Fibroblast of mammary gland (primary cell): ENCODE measurements at places on chromosomes 1 and 21.

- no peak for DNase-seq
These were observed 9.5 kb downstream of the XCL1 start for GRCh38 chr1:168585937-168586336.

DNA sequence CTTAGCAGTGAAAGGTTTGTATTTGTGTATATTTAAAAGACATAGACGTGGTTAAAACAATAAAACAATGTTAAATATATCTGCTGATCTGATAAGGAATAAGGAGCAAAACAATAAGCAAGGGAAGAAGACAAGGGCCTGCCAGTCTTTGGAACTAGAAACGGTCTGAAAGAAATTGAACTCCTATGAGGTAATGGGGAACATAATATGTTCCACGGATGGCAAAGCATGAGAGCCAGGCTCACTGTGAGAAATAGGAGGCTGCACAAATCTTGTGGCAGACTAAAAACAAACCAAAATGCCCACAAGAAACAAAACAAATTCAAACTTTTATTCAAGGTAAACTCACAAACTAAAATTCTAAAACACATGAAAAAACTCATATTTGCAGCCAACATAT lies 150.5 kb downstream of the NTMT2 start:
- no peak for DNase-seq

GRCh38 chr1:38608202-38608864 lies 251.2 kb downstream of the RRAGC start:
- DNase-seq: no peak

DNA sequence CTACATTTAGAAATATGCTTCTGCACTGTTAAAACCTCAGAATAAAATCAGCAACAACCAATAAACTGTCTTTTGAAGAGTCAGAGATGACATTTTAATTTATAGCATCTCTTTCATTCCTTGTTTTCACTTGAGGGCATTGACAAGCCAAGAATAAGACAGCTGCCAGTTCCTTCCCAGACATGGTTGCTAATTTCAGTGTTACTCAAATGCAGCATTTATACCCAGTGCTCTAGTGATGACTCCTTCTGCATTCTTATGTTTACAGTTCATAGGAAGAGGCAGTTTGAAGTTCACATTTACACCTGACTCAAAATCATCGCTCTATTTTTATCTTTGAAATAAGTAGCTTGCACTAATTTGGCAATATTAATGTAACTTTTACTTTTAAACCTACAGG lies 44.9 kb downstream of the PLA2G4A start:
- DNase-seq: no peak

DNA sequence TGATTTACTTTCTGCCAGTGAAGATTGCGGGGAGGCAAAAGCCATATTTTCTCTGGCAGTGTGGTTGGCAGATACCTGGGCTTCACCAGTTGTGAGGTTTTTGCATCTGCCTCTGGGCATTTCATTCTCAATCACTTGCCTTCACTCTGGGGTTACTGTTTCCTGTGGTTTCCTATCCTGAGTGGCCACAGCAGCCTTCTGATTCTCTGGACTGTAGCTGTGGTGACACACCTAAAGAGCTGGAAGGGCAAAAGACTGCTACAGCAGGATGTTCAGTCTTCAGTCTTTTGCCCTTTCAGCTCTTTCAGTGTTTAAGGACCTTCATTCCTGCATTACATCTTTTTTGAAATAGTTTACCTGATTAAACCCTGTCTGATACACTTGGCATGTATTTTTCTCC lies 50.5 kb upstream of the GPR52 start:
- DNase-seq: no peak

GRCh38 chr1:210384625-210385024 lies 55.9 kb downstream of the HHAT start:
- peak; percentile 69 for DNase-seq

GRCh38 chr1:2571348-2571747 lies 15.2 kb downstream of the TNFRSF14 start:
- DNase-seq: no peak

- DNase-seq: peak; percentile 86
These were observed 67.3 kb upstream of the AKT3 start for GRCh38 chr1:243917177-243917862.

- DNase-seq: peak; percentile 86
These were observed 241.6 kb downstream of the PTPRC start for GRCh38 chr1:198880397-198880796.

- DNase-seq: no peak
These were observed 29.9 kb upstream of the EDN2 start for GRCh38 chr1:41514381-41514780.

DNA sequence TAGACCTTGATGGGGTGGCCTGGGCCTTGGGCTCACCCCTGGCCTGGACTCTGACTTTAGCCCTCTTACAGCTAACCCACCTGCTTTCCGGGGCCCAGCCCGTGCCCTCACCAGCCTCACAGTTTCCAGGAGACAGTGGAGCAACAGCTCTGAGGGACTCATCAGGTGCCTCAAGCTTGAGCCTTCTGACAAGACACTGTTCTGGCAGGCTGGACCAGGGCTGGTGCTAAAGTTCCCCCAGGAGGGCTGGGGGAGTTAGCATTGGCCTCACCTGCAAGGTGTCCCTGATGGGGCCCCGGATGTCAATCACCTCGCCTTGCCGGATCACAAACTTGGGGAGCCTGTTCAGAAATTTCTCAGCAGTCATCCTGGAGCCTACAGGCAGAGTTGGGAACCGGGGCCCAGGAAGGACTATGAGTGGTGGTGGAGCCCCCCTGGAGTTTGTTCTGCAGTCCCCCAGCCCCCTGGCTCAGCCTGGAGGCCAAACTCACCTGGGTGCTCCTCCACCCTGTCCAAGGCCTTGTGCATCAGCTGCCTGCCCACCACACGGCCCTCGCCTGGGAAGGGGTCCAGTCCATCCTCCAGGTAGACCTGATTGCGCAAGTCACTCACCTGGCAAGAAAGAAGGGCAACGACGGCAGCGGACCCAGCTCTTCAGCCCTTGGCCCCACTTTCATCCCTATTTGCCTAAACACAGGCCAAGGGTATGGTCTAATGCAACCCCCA lies 4.1 kb downstream of the SH3BGRL3 start:
- no peak for DNase-seq

- DNase-seq: no peak
These were observed 14.7 kb downstream of the PRDM15 start for GRCh38 chr21:41864311-41865001.

GRCh38 chr1:223538981-223539380 lies 126.5 kb downstream of the CAPN8 start:
- no peak for DNase-seq

GRCh38 chr1:232218955-232219865 lies 410.7 kb downstream of the SIPA1L2 start:
- no peak for DNase-seq

GRCh38 chr1:6935911-6936690 lies 150.8 kb downstream of the CAMTA1 start:
- DNase-seq: no peak

DNA sequence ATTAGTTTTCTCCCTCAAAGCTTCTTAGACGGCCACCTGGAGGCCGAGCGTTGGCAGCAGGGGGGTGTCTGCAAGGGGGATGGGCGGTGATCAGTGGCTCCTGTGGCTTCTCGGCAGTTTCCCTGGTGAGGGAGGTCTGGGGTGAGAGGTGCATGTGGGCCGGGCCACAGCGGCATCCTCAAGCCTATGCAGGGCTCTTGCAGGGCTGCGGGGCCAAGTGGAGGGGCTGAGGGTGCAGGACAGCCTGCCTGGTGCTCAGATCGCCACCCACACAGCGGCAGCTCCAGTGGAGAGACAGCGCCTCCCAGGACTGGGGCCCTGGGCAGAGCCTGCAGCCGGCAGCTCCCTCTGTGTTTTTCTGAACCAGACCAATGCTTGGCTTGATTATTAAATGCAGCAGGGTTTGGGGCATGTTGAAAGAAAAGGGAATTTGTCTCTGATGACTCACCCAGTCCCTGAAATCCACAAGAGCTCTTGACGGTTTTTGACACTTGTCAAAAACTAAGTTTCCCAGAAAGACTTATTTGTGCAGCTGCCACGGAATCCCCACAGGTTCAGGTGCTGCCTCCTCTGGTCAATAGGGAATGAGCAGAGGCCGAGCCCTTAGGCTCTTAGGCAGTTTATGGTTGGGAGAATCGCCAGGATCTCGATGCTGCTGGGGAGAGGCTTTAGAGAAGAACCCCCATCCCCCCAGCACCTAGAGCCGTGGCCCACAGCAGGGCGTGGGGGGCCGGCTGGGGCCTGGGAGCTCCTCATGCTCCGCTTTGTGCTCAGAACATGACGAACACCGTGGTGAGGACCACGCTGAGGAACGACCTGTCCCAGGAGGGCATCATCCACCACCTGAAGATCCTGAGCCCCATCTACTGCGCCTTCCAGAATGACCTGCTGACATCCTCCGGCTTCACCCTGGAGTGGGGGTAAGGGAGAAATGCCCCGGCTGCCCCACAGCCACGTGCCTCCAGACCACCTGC lies 54.7 kb downstream of the UMODL1 start:
- DNase-seq: peak; percentile 64

DNA sequence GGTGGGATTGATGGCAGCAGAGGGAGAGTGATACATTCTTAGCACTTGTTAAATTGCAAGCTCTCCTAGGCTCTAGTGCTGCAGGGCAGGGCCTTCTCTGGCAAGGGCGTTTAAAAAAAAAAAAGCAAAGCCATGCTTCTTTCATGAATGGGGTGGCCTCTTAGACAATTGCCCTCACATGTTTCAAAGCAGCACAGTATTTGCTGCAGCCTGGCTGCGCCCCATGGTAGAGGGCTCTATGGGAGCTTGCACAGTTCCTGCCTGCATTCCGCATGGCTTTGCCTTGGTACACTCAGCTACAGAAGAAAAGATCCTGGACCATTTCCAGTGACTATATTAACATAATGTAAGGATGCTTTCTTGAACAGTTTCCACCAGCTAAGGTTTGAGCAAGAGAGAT lies 267.2 kb downstream of the ZNF648 start:
- no peak for DNase-seq

GRCh38 chr1:168825820-168826219 lies 96.8 kb upstream of the DPT start:
- DNase-seq: no peak

GRCh38 chr1:202728951-202729350 lies 18.7 kb upstream of the SYT2 start:
- DNase-seq: no peak

GRCh38 chr1:16145662-16146278 lies 10.1 kb downstream of the EPHA2 start:
- peak; percentile 89 for DNase-seq

- DNase-seq: peak; percentile 15
These were observed 44.7 kb downstream of the CDC42BPA start for GRCh38 chr1:227273557-227273956.

DNA sequence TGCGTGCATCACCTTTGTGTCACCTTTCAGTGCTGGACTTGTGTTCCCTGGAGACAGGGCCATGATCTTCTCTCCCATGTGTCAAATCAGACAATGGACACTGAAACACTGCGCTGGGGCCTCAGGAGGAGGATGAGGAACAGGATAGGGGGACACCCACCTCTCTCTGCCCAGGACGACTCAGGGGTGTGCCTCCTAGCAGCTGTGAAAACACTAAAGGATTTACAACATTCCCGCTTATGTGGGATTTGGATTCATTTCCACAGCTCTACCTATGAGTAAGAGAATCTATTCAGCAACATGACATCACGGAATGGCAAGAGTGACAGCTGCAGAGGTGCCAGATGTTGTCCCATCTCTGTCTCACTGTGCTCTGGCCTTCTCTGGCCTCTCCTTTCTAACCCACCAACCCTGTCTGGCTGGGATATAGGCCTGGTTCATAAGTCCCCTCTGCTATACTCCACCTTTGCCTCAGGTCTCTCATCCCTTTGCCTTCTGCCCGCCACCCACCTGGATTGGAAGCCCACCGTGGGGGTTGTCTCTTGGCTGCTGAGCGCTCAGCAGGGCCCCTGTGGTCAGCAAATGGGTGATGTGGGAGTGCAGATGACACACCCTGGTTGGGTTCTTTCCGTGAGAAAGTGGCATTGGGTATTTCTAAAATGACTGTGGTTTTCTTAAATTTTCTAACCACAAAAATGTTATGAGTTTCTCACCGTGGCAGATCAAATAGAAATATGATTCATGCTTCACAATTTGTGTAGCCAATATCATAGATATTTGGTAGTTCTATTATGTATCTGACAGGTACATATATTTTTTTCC lies 47.1 kb upstream of the TLR5 start:
- DNase-seq: peak; percentile 25

- DNase-seq: no peak
These were observed 39.2 kb downstream of the HLX start for GRCh38 chr1:220918285-220918951.

DNA sequence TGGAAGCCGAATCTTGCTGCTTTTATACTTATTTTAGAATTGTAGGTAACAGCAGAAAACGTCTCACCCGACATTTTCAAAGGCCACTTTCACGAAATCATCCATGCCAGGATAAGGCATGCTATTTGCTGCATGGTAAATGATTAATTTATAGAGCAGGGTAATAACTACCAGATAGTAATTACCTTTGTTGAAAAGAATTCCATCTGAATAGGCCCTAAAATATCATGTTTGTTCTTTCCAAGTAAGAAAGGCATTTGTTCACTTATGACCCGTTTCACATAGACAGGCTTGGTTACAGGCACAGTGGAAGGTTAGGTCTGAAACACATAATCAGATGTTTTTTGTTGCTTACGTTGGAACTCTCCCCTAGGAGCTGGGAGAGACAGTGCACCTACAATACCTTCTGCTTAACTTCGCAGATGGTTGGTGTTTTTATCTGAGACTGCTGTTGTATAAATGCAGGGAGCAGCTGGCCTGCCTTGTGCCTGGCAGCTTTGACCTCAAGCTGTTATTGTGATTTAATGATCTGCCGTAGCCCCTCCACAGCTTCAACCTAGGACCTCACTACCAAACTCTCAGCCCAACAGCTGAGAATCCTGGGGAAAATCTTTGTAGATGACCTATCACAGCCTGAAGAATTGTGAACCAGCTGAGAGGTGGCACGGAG lies 1.6 kb downstream of the SLC44A3 start:
- no peak for DNase-seq

DNA sequence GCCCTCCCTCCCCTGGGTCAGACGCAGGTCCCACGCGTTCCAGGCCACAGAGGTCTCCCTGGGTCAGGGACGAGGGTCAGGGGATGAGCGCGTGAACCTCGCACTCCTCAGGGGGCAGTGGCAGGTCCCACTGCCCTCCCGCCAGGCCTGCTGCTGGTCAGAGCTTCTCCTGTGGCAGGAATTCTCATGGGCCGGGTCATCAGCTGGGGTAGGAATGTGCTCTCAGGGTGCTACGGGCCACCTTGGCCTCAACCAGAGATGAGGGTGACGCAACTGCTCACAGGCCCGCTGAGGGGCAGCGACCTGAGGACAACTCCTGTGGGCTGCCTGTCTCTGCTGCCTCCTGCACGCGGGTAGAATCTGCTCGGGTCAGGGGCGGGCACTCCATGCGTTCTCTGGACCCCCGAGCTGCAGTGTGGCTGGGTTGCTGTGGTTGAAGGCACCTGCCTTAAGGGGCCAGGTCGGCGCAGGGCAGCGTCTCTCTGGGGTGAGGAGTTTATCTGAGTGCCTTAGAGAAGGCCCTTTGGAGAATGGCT lies 128.8 kb downstream of the PRDM16 start:
- DNase-seq: no peak

- no peak for DNase-seq
These were observed 5.7 kb downstream of the BCAR3 start for GRCh38 chr1:93675931-93676330.

DNA sequence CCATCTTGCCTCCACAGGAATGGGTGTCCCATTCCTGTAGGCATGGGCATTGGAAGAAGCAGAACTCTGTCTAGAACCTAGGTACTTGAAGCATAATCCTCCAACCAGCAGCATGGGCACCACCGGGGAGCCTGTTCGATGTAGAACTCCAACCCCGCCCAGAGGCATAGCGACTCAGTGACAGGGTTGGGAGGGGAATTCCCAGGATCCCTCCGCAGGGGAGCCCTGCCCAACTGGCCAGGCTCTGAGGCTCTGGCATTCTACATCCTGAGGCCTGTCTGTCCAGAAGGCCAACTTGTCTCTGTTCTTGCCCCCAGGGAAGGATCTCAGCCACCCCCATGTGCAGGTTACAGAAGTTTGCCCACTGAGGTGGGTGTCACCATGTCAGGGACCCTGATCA lies 38.2 kb downstream of the CACNA1S start:
- DNase-seq: no peak
